ENCODE measurements at places on chromosomes 11 and 22. TPM values are rescaled to one million over a fixed set of nuclear protein-coding genes. Genes with fewer than 3 reads are reported as not detected.

GRCh38 chr11:116420770-116421528 lies 351.8 kb downstream of the BUD13 start:
- DNase-seq = no peak

GRCh38 chr11:47131136-47131535 lies 45.5 kb downstream of the ARFGAP2 start:
- no peak for DNase-seq

DNA sequence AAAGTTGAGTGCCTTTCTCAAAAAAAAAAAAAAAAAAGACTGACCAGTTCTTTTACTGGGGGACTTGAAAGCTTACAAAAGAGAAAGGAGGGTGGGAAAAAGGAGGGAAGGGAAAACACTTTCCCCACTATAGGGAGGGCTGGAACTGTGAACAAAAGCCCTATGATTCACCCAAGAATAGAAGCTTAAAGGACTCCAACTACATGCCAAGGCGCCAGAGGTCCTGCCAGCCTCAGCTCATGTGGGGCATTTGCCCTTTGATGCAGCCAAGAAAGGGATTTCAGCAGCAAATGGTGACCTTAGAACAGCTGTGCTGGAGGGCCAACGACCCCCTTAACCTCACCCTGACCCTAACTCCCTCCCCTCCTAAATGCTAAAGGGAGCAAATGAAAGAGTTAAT lies 160.0 kb downstream of the NTM start:
- no peak for DNase-seq

- no peak for DNase-seq
Observed at GRCh38 chr11:68727783-68728182, 23.5 kb downstream of the TESMIN start.

GRCh38 chr11:14350215-14350614 lies 8.8 kb downstream of the RRAS2 start:
- DNase-seq = no peak

SERPING1 gene
- total RNA-seq = 90.0 TPM

All from cardiac septum (tissue), 1 donor.